ENCODE measurements at places on chromosomes 4 and X. TPM values are rescaled to one million over a fixed set of nuclear protein-coding genes. Genes with fewer than 3 reads are reported as not detected.

DNA sequence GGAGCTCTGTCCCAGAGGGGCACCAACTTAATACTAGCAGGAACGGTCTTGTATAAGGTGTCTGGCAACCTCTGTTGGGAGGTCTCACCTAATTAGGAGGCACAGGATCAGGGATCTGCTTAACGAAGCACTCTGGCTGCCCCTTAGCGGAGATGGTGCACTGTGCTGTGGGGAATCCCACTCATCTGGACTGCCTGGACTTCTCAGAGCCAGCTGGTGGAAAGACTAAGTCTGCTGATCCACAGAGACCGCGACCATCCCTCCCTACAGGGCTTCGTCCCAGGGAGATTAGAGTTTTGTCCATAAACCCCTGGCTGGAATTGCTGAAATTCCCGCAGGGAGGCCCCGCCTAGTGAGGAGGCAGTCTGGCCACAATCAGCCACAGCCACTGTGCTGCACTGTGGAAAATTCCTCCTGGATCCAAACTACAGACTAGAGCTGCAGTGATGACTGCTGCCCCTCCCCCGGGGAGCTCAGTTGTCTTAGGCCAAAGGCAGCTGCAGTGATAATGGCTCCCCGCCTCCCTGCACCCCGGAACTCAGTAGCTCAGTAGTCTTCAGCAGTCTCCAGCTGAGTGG lies 22.0 kb upstream of the ZCCHC4 start:
- DNase-seq = no peak

DNA sequence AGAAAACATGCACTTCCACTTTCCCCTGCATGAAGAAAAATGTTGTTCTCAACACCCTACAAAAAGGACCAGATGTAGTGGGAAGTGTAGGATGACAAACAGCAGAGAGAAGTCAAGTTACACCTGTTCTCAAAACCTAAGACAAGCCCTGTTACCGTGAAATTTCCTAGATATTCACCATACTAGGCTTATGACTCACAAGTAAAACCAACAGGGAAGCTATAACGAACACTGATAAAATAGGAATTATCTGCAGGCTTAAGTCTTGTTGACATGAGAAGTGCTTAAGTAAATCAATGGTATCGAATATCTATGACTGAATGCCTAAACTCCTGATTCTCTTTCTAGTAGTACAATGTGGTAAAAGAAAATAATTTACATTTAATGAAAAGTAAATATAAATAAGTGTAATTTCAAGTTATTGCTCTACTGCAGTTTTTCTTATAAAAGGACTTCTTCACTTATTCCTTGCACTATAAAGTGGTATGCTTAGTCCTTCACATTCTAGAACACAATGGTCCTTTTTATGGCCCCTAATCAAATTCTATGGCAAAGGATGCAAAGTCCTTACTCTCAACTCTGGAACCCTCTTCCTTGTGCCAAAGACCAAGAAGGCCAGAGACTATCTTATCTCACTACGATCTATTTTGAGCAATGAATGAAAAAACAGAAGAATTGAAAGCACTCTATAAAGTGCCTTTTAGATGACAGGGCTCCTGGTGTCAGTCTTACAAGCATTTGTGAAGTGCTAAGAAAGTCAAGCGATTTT lies 19.6 kb downstream of the AP1S2 start:
- DNase-seq = no peak

The F8A2 gene
- not detected for total RNA-seq

GRCh38 chrX:49166914-49167739 lies 4.6 kb downstream of the MAGIX start:
- no peak for DNase-seq

- no peak for DNase-seq
Observed at GRCh38 chrX:11342673-11343072, 49.5 kb downstream of the AMELX start.

GRCh38 chr4:124745985-124746801 lies 33.7 kb upstream of the ANKRD50 start:
- no peak for DNase-seq

The SH3TC1 gene
- 0.55 TPM for total RNA-seq

DNA sequence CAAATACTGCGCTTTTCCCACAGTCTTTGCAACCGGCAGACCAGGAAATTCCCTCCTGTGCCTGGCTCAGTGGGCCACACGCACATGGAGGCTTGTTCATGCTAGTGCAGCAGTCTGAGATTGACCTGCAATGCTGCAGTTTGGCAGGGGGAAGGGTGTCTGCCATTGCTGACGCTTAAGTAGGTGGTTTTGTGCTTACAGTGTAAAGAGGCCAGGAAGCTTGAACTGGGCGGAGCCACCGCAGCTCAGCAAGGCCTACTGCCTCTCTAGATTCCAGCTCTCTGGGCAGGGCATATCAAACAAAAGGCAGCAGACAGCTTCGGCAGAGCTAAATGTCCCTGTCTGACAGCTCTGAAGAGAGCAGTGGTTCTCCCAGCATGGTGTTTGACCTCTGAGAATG lies 390.5 kb upstream of the TECRL start:
- DNase-seq = no peak

DNA sequence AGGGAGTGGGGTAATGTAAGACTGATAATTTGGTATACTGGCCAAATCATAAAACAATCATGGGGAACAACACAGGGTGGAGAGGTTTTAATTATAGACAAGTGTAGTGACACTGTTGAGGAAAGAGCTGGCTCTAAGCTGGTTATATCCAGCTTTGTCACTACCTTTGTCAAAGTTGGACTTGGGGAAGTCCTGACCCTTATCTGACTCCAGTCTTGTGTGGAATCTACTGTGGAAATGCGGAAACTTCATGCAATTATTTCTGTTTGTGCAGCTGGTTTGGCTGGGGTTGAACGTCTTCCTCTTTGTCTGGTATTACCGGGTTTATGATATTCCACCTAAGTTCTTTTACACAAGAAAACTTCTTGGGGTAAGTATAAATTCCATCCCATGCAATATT lies 2.0 kb downstream of the CYBB start:
- no peak for DNase-seq
